Esophagus muscularis mucosa (tissue), 4 donors: ENCODE measurements at places on chromosomes 3 and 15. TPM values are rescaled to one million over a fixed set of nuclear protein-coding genes. Genes with fewer than 3 reads are reported as not detected.

GRCh38 chr3:5980475-5980874 is 793.0 kb downstream of the EDEM1 start:
- H3K4me1 ChIP-seq: no peaks in the 10 kb centered on the region
- H3K27ac ChIP-seq: no peak overlapping the region
- no peak for DNase-seq
- no peak overlapping the region for H3K4me3 ChIP-seq
- H3K36me3 ChIP-seq: no peaks in the 10 kb centered on the region
- no peaks in the 10 kb centered on the region for H3K27me3 ChIP-seq

GRCh38 chr15:89971592-89971997 is 29.5 kb upstream of the ZNF710 start:
- DNase-seq: no peak
- H3K27me3 ChIP-seq: no peaks in the 10 kb centered on the region
- H3K4me1 ChIP-seq: no peaks in the 10 kb centered on the region

DNA sequence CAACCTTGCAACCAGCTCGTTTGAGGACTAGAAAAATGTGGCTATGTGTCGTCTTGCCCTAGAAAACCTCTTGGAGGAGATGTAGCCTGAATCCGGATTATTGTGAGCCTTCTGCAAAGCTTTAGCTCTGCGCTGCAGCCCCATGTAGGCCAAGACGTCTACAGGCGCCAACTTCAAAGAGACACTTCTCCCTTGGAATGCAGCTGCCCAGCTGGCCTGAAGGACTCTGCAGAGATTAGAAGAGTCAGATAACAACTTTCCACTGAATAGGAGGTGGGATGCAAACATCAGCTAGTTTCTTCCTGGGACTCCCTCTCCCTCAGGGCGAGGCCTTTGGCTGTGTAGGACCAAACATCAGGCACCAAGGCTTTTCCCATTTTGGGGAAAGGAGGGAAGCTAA is 356.5 kb upstream of the IL12A start:
- H3K36me3 ChIP-seq: no peaks in the 10 kb centered on the region
- H3K27me3 ChIP-seq: no peaks in the 10 kb centered on the region
- H3K4me3 ChIP-seq: no peak overlapping the region
- no peak for DNase-seq

DNA sequence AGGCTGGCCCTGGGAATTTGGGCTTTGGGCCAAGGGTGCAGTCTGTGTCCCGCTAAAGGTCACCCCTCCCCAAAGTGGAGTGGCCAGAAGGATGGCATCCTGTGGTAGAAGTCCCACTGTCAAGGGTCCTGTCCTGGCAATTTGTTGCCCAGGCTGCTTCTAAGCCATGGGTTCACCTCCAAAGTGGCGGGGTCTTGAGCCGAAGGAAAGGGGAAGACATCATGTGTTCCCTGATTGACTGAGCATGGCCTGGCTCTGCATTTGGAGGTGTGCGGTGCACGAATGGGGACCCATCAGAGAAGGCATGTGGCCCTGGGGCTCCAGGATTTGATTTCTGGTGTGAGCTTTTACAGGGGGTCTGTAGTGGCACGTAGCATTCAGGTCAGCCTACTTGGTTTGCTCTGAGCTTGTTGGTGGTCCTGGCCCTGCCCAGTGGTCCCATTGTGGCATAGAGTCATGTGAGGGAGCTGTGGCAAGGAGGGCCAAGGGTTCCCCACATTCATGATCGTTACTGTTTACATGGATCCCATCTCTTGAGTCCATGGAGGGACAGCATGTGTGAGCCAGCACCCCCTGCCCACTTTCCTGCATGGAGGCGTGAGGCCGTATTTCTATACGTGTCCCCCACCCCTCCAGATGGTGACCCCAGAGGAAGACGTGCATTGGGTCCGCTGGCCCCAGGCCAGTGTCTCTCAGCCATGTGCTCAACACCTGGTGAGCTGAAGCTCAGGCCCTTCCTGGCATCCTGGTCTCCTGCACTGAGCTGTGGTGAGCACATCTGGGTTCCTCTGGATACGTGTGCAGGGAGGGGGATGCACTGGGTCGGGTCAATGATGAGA is 225.1 kb downstream of the SNRPN start:
- DNase-seq: peak; percentile 79
- H3K4me3 ChIP-seq: no peak overlapping the region

GRCh38 chr15:70835415-70835814 is 18.5 kb downstream of the LARP6 start:
- peak overlapping the region; percentile 48 for H3K27ac ChIP-seq
- H3K4me3 ChIP-seq: no peak overlapping the region
- no peaks in the 10 kb centered on the region for H3K27me3 ChIP-seq
- DNase-seq: peak; percentile 91
- H3K4me1 ChIP-seq: peaks cover 14% of the 10 kb centered on the region

- no peak overlapping the region for H3K4me3 ChIP-seq
- peaks cover 56% of the 10 kb centered on the region for H3K4me1 ChIP-seq
- no peaks in the 10 kb centered on the region for H3K27me3 ChIP-seq
- H3K36me3 ChIP-seq: no peaks in the 10 kb centered on the region
- no peak overlapping the region for H3K27ac ChIP-seq
Measured at GRCh38 chr15:62853114-62853840, 189.3 kb upstream of the TPM1 start.

GRCh38 chr15:63928185-63928842 is 94.6 kb upstream of the HERC1 start:
- H3K4me1 ChIP-seq: peaks cover 5% of the 10 kb centered on the region
- H3K4me3 ChIP-seq: no peak overlapping the region
- no peaks in the 10 kb centered on the region for H3K36me3 ChIP-seq
- no peak for DNase-seq
- H3K27ac ChIP-seq: no peak overlapping the region

DNA sequence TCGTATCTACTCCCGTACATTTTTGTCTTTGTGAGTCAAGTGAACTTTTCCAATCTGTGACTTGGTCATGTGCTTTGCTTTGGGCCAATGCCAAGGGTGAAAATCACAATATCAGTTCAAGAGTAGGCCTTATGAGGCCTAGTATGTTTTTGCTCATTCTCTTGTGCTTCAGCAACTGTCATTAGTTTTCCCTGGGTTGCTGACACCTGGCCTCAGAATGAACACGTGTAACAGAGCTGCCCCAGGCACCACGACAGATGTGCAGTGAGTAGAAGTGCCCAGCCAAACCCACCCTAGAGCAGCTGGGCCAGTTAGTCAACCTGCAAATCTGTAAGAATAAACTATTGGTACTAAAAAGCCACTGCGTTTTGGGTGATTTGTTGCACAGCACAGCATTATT is 460.3 kb upstream of the WNT5A start:
- no peak overlapping the region for H3K27ac ChIP-seq
- no peak for DNase-seq
- H3K27me3 ChIP-seq: no peaks in the 10 kb centered on the region

DNA sequence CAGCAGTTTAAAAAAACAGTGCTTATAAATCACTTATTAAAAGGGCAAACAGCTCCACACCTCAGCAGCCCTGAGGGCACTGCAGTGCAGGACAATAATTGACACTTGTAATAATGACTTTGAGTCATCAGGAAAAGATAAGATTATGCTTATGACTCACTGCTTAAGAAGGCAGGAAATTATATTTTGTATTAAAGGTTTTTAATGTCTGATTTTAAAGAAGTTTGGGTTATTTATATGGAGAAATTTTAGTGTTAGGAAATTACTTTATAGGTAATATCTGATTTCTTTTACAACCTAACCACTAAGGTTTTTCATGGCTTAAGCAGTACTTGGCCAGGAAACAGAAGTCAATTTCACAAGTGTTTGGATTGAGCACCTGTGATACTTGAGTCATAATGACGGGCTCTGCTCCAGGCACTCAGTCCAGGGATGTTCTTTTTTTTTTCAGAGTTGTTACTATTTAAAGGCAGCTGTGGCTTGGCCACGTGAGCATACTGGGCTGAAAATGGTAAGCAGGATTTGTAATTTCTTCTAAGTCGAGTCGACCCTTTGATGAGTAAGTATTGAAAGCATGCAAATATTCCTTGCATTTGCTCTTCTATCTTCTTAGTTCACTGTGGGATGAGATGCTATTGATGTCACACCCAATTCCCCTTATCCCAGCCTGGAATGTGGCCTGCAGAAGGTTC is 21.6 kb upstream of the SLC6A20 start:
- no peak for DNase-seq
- no peak overlapping the region for H3K4me3 ChIP-seq
- H3K27me3 ChIP-seq: no peaks in the 10 kb centered on the region
- peaks cover 23% of the 10 kb centered on the region for H3K36me3 ChIP-seq

DNA sequence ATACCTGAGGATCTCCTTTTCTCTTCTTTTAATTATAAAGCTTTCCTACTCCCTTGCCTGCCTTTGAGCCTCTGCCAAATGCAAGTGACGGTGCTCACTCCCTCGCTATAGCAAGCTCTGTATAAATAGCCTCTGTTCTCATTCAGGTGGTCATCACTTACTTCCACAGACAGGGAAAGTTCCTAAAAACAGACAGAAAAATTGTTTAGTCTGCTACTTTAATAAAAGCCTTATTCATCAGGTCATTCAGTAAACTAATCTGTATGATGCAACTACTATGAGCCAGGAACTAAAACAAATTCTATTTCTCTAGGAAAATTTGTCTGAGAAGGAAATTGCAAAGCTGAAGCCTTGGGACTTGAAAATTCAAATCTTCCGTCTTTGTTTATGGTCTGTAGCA is 10.2 kb upstream of the DLG1 start:
- no peaks in the 10 kb centered on the region for H3K27me3 ChIP-seq
- no peak overlapping the region for H3K27ac ChIP-seq
- DNase-seq: peak; percentile 3

DNA sequence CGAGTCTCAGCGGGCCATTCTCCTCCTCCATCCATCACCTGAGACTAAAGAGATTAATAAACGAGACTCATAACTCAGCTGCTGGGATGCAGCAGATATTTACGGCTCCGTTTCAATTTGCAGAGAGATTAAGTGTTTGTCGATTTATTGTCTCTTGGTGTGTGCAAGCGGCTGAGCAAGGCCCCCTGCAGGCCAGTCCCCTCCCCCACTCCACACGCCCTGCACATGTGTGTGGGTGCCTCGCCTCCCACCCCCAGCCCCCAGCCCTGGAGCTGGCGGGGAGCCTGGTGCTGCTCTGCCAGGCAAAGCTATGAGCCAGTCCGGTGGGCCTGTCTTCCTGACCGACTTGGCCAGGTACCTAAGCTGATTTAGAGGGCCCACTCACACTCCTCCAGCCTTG is 63.0 kb downstream of the CYP11A1 start:
- H3K27ac ChIP-seq: no peak overlapping the region
- no peaks in the 10 kb centered on the region for H3K4me1 ChIP-seq
- H3K4me3 ChIP-seq: no peak overlapping the region
- no peaks in the 10 kb centered on the region for H3K27me3 ChIP-seq
- no peak for DNase-seq

- peaks cover 55% of the 10 kb centered on the region for H3K4me1 ChIP-seq
- no peak for DNase-seq
- H3K27me3 ChIP-seq: no peaks in the 10 kb centered on the region
Measured at GRCh38 chr15:51830276-51830806, 888 bp downstream of the TMOD3 start.

- H3K4me1 ChIP-seq: peaks cover 34% of the 10 kb centered on the region
- no peak overlapping the region for H3K4me3 ChIP-seq
- no peak for DNase-seq
- no peaks in the 10 kb centered on the region for H3K36me3 ChIP-seq
Measured at GRCh38 chr3:192884777-192885773, 32.6 kb downstream of the MB21D2 start.

DNA sequence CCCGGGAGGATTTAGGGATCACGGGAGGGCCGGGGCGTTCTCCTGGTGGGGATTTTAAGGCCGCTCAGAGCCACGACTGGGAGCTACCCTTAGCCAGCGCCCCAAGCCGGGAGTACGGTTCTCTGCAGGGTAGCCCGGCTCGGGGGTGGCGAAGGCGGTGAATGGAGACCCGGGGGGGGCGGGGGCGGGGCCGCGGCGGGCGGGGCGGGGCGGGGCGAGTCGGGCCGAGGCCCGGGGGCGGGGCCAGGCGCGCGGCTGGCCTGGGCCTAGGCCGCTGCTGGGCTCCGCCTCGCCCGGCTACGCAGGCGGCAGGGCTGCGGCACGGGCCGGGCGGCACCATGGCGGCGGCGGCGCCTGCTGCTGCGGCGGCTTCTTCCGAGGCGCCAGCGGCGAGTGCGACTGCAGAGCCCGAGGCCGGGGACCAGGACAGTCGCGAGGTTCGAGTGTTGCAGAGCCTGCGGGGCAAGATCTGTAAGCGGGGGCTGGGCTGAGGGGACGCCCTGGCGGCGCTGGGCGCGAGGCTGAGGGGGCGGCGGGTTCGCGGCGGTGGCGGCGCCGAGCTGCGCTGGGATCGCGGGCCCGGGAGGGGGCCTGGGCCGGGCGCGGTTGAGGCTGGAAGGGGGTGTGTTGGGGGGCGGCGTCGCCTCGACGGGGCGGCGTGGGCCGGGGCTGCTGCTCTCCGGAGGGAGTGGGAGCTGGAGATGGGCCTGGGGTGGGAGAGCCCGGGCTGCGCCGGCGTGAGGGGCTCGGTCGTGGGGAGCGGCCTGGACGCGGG is at the start of gene RASA2:
RASA2 (plus strand) TSS at position 282 of the 775 bp plus-strand sequence; CDS start at position 339, 57 bp downstream.
- peaks cover 5% of the 10 kb centered on the region for H3K4me1 ChIP-seq
- H3K4me3 ChIP-seq: peak within 1 kb of the TSS; percentile 96
- no peaks in the 10 kb centered on the region for H3K27me3 ChIP-seq
- no peak for DNase-seq
- H3K27ac ChIP-seq: peak within 1 kb of the TSS; percentile 98

DNA sequence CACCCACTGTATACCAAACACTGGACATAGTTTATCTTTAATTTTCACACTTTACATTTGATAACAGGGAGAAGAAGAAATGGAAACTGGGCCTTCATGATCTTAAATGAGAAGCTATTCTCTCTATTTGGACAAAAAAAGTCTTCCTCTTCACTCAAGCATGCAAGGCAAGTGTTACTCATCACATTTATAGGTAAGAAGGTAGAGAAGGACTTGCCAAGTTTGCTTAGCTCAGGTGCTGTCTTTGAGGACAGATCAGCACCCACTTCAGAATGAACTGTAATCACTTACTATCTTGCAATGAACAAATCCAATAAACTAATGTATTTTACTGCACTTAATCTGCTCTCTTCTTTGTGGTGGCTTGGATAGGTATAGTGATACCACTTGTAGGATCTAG is 1.1 kb upstream of the MYH15 start:
- no peak overlapping the region for H3K4me3 ChIP-seq
- no peaks in the 10 kb centered on the region for H3K36me3 ChIP-seq
- H3K27me3 ChIP-seq: no peaks in the 10 kb centered on the region
- DNase-seq: no peak
- peaks cover 6% of the 10 kb centered on the region for H3K4me1 ChIP-seq
- no peak overlapping the region for H3K27ac ChIP-seq

DNA sequence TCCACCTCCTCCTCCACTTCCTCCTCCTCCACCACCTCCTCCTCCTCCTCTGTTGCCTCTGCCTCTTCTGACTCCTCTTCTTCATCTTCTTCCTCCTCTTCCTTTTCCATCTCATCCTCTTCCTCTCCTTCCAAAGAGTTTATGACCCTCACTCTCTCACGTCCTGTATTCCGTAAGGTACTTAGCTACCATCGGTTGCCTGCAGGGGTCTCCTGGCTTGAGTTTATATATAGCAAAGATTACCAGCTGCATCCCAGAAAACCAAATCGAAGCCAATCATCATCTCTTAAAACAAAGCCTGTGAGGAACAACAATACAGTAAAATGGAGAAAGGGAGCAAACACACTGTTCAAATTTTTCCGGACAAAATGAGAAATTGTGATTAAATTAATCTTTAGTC is 317.4 kb downstream of the C3orf38 start:
- H3K27me3 ChIP-seq: no peaks in the 10 kb centered on the region
- no peak overlapping the region for H3K4me3 ChIP-seq
- H3K4me1 ChIP-seq: no peaks in the 10 kb centered on the region
- no peak for DNase-seq

ZNF80 gene
- total RNA-seq: not detected

LZTFL1 gene
- 17.8 TPM for total RNA-seq

TRIM42 gene
- total RNA-seq: not detected

GNAT1 gene
- not detected for total RNA-seq

UCN2 gene
- not detected for total RNA-seq

TWF2 gene
- 72.3 TPM for total RNA-seq

C15orf40 gene
- 7.0 TPM for total RNA-seq
